Endothelial cell of umbilical vein (primary cell): ENCODE measurements at places on chromosomes 3 and 15. TPM values are rescaled to one million over a fixed set of nuclear protein-coding genes. Genes with fewer than 3 reads are reported as not detected.

SQOR gene
- 6.6 and 17.9 TPM in 2 replicates for total RNA-seq

- no peaks in the 10 kb centered on the region for H3K27me3 ChIP-seq
- H3K4me3 ChIP-seq, result no peak overlapping the region
- H3K36me3 ChIP-seq, result peaks cover 4% of the 10 kb centered on the region
- no peak overlapping the region for H3K27ac ChIP-seq
- no peak for DNase-seq
Observed at GRCh38 chr15:77162872-77163633, 92.1 kb upstream of the TSPAN3 start.

- peaks cover 5% of the 10 kb centered on the region for H3K27me3 ChIP-seq
- no peak overlapping the region for H3K4me3 ChIP-seq
- H3K4me1 ChIP-seq, result no peaks in the 10 kb centered on the region
Observed at GRCh38 chr15:69812861-69813261, 284.9 kb downstream of the TLE3 start.

- H3K27me3 ChIP-seq, result no peaks in the 10 kb centered on the region
- H3K27ac ChIP-seq, result no peak overlapping the region
- H3K36me3 ChIP-seq, result no peaks in the 10 kb centered on the region
- no peak overlapping the region for H3K4me3 ChIP-seq
- DNase-seq, result no peak
Observed at GRCh38 chr3:6568999-6569493, 291.9 kb upstream of the GRM7 start.

- no peak overlapping the region for H3K4me3 ChIP-seq
- no peak overlapping the region for H3K27ac ChIP-seq
- no peaks in the 10 kb centered on the region for H3K36me3 ChIP-seq
Observed at GRCh38 chr15:55530861-55531313, 22.9 kb upstream of the DNAAF4 start.

- no peak for DNase-seq
- H3K4me1 ChIP-seq, result no peaks in the 10 kb centered on the region
- no peak overlapping the region for H3K4me3 ChIP-seq
- H3K27ac ChIP-seq, result no peak overlapping the region
Observed at GRCh38 chr15:97849183-97849582, 111.3 kb upstream of the ARRDC4 start.

DNA sequence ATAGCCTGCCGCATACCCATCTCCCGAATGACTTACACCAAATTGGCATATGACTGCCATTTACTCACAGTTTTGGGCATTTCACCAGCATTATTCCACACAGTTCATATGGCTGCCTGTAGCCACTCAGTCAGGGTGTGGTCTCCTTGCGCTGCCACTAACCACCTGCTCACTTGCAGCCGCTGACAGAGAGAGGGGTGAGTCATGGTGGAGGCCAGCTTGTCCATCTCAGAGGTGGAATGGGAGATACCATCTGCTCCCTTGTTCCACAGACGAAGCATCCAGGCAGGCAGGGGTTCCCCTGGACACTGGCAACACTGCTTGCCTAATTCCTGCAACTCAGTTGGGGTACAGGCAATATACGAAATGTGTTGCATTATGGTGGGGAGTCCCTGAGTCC lies 15.6 kb downstream of the CCRL2 start:
- H3K27ac ChIP-seq, result no peak overlapping the region
- no peaks in the 10 kb centered on the region for H3K4me1 ChIP-seq
- DNase-seq, result no peak
- no peaks in the 10 kb centered on the region for H3K27me3 ChIP-seq
- no peak overlapping the region for H3K4me3 ChIP-seq

DNA sequence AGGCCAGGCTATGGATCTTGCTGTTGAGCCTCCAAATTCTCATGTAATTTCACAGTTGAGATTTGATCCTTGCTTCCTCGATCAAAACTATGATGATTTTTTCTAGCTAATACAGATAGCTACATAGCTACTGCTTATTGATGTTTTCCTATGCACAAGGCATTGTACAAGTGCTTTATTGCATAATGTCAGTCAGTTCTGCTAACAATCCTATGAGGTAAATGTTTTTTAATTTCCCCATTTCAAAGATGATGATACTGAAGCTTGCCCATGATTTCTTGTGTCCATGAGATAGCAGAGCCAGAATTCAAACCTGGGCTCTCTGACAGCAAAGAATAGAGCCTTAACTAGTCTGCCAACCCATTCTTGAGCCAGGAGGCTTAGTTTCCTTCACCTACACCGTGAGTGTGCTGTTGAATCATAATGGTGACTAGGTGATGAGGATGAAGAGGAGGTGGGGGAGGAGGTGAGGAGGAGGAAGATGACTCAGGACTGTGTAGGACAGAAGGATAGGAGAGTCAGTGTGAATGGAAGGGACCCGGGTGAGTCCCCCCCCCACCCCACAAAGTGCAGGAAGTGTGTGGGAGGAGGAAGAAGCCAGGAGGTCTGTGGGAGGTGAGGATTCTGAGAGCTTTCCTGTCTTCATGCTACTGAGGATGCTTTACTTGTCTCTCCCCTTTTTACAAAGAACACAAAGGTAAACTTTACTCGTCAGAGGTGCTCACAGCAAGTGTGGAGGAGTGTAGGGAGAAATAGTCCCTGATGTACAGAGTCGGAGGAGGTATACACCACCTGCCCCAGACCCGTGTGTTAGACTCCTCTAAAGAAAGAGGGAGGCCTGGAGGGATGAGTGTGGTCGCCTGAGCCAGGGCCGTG lies 3.6 kb downstream of the TAGLN3 start:
- no peak overlapping the region for H3K27ac ChIP-seq
- H3K4me3 ChIP-seq, result no peak overlapping the region
- peak; percentile 8 for DNase-seq
